Naive thymus-derived CD8-positive, alpha-beta T cell (primary cell): ENCODE measurements at places on chromosomes 3 and 15. TPM values are rescaled to one million over a fixed set of nuclear protein-coding genes. Genes with fewer than 3 reads are reported as not detected.

The SLC38A3 gene
- not detected for total RNA-seq

The PPP1R14D gene
- total RNA-seq = not detected

The ISG20 gene
- total RNA-seq = 143 TPM

DNA sequence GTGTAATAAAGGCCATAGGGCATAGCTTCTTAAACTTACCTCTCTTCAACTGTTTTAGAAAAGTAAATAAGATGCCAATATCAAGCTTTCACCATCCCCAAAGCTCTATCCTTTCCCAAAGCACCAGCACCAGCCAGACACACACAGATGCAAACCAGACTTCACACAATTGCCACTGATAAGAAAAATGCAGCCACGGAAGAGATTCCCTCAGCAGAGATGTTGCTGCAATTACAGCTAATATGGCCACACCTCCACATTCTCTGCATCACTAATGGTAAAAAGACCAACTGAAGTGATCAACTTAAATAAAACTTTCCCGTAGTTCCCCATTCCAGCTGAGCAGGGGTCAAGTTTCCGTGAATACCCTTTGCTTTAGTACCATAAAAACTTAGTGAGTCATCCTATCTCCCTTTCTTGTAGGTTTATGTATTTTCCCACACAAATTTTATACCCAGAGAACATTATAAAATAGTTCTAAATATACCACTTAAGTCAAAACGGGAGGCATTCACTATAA is 64.4 kb downstream of the SLC9A9 start:
- DNase-seq = no peak
- no peak overlapping the region for H3K4me3 ChIP-seq
- H3K27ac ChIP-seq = no peak overlapping the region
- no peaks in the 10 kb centered on the region for H3K27me3 ChIP-seq
- H3K4me1 ChIP-seq = no peaks in the 10 kb centered on the region
- peaks cover 20% of the 10 kb centered on the region for H3K36me3 ChIP-seq

GRCh38 chr3:53164911-53165310 is 3.9 kb downstream of the PRKCD start:
- no peak for DNase-seq
- H3K4me1 ChIP-seq = peaks cover 69% of the 10 kb centered on the region
- H3K4me3 ChIP-seq = no peak overlapping the region
- H3K36me3 ChIP-seq = no peaks in the 10 kb centered on the region
- no peaks in the 10 kb centered on the region for H3K27me3 ChIP-seq
- H3K27ac ChIP-seq = no peak overlapping the region

DNA sequence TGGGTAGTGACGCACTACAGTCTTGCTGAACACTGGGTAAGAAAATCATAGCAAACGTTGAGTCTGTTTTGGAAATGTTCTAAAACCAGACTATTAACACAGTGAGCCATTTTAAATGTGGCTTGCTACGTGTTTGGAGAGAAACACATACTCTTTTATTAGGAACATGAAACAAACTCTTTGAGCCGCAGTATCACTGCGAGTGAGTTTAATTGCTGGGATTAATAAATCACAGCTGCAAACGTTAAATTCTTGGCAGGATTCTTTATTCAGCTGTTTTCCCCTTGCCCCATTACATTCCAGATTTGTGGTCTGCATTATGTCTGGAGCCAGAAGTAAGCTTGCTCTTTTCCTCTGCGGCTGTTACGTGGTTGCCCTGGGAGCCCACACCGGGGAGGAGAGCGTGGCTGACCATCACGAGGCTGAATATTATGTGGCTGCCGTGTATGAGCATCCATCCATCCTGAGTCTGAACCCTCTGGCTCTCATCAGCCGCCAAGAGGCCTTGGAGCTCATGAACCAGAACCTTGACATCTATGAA is 33.6 kb downstream of the BTD start:
- H3K36me3 ChIP-seq = peaks cover 13% of the 10 kb centered on the region
- no peaks in the 10 kb centered on the region for H3K27me3 ChIP-seq
- H3K4me3 ChIP-seq = no peak overlapping the region
- no peak overlapping the region for H3K27ac ChIP-seq
- DNase-seq = no peak
- peaks cover 40% of the 10 kb centered on the region for H3K4me1 ChIP-seq

The IQSEC1 gene
- total RNA-seq = 43.4 TPM

The TEX55 gene
- total RNA-seq = not detected

DNA sequence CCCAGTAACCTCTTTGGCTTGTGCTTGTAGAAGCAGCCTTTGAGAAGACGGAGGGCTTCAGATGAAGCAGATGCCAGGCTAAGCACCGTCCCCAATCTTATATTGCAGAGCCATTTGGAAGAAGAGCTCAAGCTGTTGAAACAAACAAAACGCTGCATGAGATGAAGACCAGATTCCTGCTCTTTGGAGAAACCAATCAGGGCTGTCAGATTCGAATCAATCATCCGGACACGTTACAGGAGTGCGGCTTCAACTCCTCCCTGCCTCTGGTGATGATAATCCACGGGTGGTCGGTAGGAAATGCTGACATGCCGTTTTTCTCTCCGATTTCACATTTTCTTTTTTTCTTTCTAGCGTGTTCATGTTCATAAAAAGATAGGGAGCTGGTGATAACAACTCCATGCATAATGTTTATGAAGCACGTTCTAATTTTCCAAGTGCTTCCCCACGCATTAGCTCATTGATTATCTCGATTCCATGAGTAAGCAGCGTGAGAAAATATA is 106.5 kb downstream of the LIPC start:
- no peak overlapping the region for H3K4me3 ChIP-seq
- no peaks in the 10 kb centered on the region for H3K36me3 ChIP-seq
- H3K27me3 ChIP-seq = no peaks in the 10 kb centered on the region

- H3K27ac ChIP-seq = no peak overlapping the region
- H3K36me3 ChIP-seq = no peaks in the 10 kb centered on the region
- H3K4me1 ChIP-seq = no peaks in the 10 kb centered on the region
- no peak overlapping the region for H3K4me3 ChIP-seq
- H3K27me3 ChIP-seq = no peaks in the 10 kb centered on the region
Observed at GRCh38 chr3:165854696-165855095, 17.5 kb upstream of the BCHE start.

DNA sequence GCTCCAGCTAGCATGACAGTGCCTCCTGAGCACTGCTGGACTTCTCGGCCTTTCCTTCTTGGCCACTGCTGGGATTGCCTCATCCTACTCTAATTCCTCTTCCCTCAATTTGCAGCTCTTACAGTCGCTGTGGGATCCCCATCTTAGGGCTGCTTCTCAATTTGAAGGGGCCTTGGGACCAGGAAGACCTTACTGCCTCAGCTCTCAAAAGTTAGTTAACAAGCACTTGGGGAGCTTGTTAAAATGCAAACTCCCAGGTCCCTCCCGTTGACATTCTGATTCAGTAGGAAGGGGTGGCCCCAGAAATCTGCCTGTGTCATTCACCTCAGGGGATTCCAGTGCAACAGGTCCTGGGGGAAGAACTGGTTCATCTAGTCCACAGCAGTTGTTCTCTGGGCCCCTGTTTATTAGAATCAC is 14.8 kb downstream of the BDH1 start:
- H3K4me1 ChIP-seq = peaks cover 3% of the 10 kb centered on the region
- no peak for DNase-seq
- no peak overlapping the region for H3K4me3 ChIP-seq
- no peaks in the 10 kb centered on the region for H3K27me3 ChIP-seq

The MYRIP gene
- not detected for total RNA-seq

The GATA2 gene
- not detected for total RNA-seq

DNA sequence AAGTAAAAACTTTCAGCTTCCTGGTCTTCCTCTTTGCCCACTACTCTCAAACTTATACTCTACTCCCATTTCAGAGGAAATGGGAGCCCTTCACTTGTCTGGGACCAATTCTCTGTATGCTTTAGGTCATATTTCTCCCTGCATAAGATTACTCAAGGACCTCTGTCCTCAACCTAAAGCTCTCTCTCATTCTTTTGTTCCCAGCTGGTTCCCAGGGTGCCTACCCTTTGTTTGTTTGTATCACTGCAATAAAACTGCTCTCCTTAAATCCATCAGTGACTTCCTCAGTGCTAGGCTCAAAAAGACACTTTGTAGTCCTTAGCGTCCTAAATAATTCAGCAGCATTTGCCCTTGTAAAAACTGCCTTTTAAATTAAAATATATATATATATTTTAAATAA is 2.9 kb downstream of the NGRN start:
- peak overlapping the region; percentile 60 for H3K4me3 ChIP-seq
- H3K36me3 ChIP-seq = no peaks in the 10 kb centered on the region
- H3K27ac ChIP-seq = peak overlapping the region; percentile 90

The FAM107A gene
- total RNA-seq = not detected

DNA sequence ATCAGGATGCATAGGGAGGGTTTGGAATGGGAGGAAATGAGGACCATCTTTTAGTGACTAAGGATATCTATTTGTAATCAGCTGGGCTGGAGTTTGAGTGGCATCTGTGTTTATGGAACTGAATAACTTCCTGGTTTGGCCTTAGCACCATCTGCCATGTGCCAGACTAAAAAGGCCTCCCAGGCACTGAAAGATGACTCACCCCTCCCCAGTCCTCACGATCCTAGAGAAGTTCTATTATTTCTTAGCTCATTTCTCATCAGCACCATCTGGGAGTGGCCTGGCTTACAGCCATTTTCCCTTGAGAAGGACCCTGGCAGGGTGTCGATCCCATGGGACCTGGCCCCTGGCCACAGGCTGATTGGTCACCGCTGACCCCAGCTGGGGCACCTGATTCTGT is 23.9 kb upstream of the CTXND1 start:
- DNase-seq = no peak
- peaks cover 6% of the 10 kb centered on the region for H3K27me3 ChIP-seq
- no peak overlapping the region for H3K4me3 ChIP-seq

DNA sequence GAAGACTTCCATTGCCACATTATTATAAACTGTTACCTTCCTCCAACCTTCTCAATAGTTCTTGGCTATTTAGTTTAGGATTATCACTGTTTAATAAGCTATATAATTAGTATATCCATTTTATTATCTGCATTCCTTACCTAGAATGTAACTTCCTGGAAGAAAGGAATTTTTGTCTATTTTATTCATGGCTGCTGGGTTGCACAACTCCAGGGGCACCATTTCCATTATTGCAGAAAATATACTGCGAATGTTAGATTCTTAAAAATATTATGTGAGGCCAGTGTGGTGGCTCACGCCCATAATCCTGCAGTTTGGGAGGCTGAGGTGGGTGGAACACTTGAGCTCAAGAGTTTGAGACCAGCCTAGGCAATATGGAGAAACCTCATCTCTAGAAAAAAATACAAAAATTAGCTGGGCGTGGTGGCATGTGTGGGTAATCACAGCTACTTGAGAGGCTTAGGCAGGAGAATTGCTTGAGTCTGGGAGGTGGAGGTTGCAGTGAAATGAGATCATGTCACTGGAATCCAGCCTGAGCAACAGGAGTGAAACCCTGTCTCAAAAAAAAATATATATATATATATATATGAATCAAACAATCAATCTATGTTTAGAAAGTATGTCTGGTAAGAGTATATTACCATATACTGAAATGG is 19.9 kb downstream of the CLDN1 start:
- peaks cover 19% of the 10 kb centered on the region for H3K4me1 ChIP-seq
- no peaks in the 10 kb centered on the region for H3K36me3 ChIP-seq
- peak overlapping the region; percentile 26 for H3K4me3 ChIP-seq
- H3K27me3 ChIP-seq = peaks cover 37% of the 10 kb centered on the region
- no peak overlapping the region for H3K27ac ChIP-seq

The KBTBD13 gene
- not detected for total RNA-seq

The LMAN1L gene
- 0.80 TPM for total RNA-seq

DNA sequence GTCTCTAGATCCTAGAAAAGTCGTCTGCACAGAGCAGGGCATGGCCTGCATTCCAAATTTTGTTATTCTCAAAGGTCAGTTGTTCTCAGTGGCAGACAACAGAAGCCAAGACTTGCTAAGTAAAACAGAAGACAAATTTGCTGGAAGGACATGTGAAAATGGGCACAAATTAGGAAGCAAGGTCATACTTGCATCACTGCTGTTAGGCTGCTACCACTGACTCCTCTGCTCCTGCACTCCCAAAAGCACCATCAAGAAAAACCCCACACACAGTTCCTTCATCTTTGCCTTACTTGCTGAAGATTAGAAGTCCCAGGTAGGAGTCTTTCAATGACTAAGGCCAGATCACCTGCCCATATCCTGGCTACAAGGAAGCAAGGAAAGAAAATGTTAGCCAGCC is 69.9 kb upstream of the ATP2C1 start:
- no peaks in the 10 kb centered on the region for H3K36me3 ChIP-seq
- H3K27me3 ChIP-seq = peaks cover 9% of the 10 kb centered on the region
- H3K4me3 ChIP-seq = no peak overlapping the region
- no peak for DNase-seq
- H3K27ac ChIP-seq = no peak overlapping the region
- no peaks in the 10 kb centered on the region for H3K4me1 ChIP-seq

- peaks cover 35% of the 10 kb centered on the region for H3K4me1 ChIP-seq
- DNase-seq = no peak
- H3K27ac ChIP-seq = peak overlapping the region; percentile 98
Observed at GRCh38 chr3:184134746-184135148, 411 bp upstream of the EIF2B5 start.

DNA sequence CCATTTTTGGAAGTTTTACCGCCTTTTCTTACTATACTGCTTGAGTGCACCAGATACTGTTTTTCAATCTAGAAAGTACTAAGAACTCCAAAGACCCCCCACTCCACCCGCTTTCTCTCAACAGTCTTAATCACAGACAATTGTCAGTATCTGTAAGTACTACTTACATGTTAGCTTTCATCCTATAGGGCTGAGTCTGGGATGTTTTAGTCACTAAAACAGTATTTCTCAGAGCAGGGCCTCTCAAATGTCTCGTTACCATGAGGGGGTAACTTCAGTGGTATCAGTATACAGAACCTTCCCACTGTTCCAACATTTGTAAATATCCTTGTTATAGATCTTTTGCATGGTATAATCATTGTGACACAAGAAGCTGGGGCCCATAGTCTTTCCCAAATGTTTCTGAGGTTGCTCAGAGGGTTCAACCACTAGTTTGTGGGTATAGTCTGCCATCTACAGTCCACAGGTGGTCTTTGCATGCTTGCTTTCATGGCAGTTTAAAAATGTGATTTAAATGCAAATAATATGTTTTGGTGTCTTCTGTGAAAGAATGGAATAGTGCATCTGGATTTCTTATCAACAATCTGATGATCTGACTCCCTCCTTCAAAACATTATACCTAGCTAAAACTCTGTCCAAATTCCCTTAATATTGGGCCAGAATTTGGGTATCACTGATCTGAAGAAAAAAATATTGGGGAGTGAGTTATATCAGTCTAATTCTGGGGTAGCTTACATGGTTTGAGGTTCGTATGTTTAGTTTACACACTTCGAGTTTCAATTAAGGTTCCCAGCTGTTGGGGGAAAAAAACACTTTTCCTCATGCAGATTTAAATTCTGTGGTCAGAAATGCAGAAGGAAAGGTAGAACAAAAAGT is 18.0 kb upstream of the DNAJC13 start:
- DNase-seq = no peak
- no peaks in the 10 kb centered on the region for H3K4me1 ChIP-seq
- no peak overlapping the region for H3K27ac ChIP-seq
- H3K36me3 ChIP-seq = no peaks in the 10 kb centered on the region
- H3K27me3 ChIP-seq = no peaks in the 10 kb centered on the region

The GPR160 gene
- 17.1 TPM for total RNA-seq

- no peaks in the 10 kb centered on the region for H3K36me3 ChIP-seq
- no peak overlapping the region for H3K27ac ChIP-seq
- no peak for DNase-seq
- H3K4me1 ChIP-seq = no peaks in the 10 kb centered on the region
Observed at GRCh38 chr3:39485547-39485946, 18.1 kb downstream of the MOBP start.
